A549 treated with CpdA at 1 μM for 4 hours (cell line): ENCODE measurements at places on chromosomes 1 and 21. TPM values are rescaled to one million over a fixed set of nuclear protein-coding genes. Genes with fewer than 3 reads are reported as not detected.

Gene GABPB2
- total RNA-seq, result 2.1 to 3.9 TPM (median 3.8 TPM) in 5 replicates

Gene KRTAP21-2
- not detected in 5 replicates for total RNA-seq

Gene ADAMTS5
- total RNA-seq, result not detected in 5 replicates

Gene LORICRIN
- not detected in 5 replicates for total RNA-seq

Gene SLC2A5
- 0.05 to 0.26 TPM (median 0.13 TPM) in 5 replicates for total RNA-seq

Gene OPTC
- total RNA-seq, result not detected in 5 replicates

Gene TIAM1
- 0.39 to 0.66 TPM (median 0.49 TPM) in 5 replicates for total RNA-seq

Gene NUDT4B
- total RNA-seq, result 0.22 to 1.0 TPM (median 0.85 TPM) in 3 of 5 replicates, not detected in the others

Gene XCL2
- not detected in 5 replicates for total RNA-seq

Gene ANGPTL3
- not detected in 5 replicates for total RNA-seq

Gene SMCP
- not detected in 5 replicates for total RNA-seq

Gene SPATA45
- total RNA-seq, result 0.17 TPM in 1 of 5 replicates, not detected in the others

Gene SPRR4
- total RNA-seq, result not detected in 5 replicates

Gene STMN1
- 183 to 215 TPM (median 203 TPM) in 5 replicates for total RNA-seq

Gene HPDL
- total RNA-seq, result 3.6 to 5.3 TPM (median 3.9 TPM) in 5 replicates

Gene CASQ2
- total RNA-seq, result not detected in 5 replicates

Gene FAM131C
- 10.7 to 19.4 TPM (median 16.5 TPM) in 5 replicates for total RNA-seq

Gene MYOM3
- 5.5 to 7.5 TPM (median 6.2 TPM) in 5 replicates for total RNA-seq

Gene CFHR4
- not detected in 5 replicates for total RNA-seq

Gene OR6K6
- total RNA-seq, result not detected in 5 replicates

Gene CBS
- 10.8 to 11.9 TPM (median 11.7 TPM) in 5 replicates for total RNA-seq

Gene TNFAIP8L2
- not detected in 5 replicates for total RNA-seq

Gene TNFRSF9
- 2.7 to 4.8 TPM (median 3.4 TPM) in 5 replicates for total RNA-seq

Gene OR2T29
- total RNA-seq, result not detected in 5 replicates

Gene CLIC4
- total RNA-seq, result 32.6 to 40.3 TPM (median 35.1 TPM) in 5 replicates

Gene LHX4
- 0.42 to 0.48 TPM (median 0.45 TPM) in 5 replicates for total RNA-seq

Gene UBXN11
- 13.0 to 16.9 TPM (median 16.7 TPM) in 5 replicates for total RNA-seq

Gene OR10J1
- total RNA-seq, result not detected in 5 replicates

Gene NKAIN1
- total RNA-seq, result 0.98 to 1.7 TPM (median 1.5 TPM) in 5 replicates

Gene SIM2
- total RNA-seq, result 10.6 to 13.9 TPM (median 12.8 TPM) in 5 replicates

Gene ASTN1
- not detected in 5 replicates for total RNA-seq

Gene PRMT6
- total RNA-seq, result not detected in 5 replicates

Gene BRDT
- total RNA-seq, result not detected in 5 replicates

Gene S100A8
- total RNA-seq, result not detected in 5 replicates

Gene IRF2BP2
- total RNA-seq, result 89.6 to 131 TPM (median 125 TPM) in 5 replicates

Gene F11R
- total RNA-seq, result 42.3 to 56.2 TPM (median 52.6 TPM) in 5 replicates

Gene ADORA3
- total RNA-seq, result not detected in 5 replicates

Gene GPR3
- 1.6 to 2.3 TPM (median 1.8 TPM) in 5 replicates for total RNA-seq

Gene GPR37L1
- total RNA-seq, result 0.13 to 0.20 TPM (median 0.17 TPM) in 5 replicates

Gene OLFML2B
- total RNA-seq, result 0.35 to 0.57 TPM (median 0.38 TPM) in 5 replicates

Gene KRTAP19-1
- not detected in 5 replicates for total RNA-seq

Gene REN
- not detected in 5 replicates for total RNA-seq

Gene RGS18
- not detected in 5 replicates for total RNA-seq

Gene FAM163A
- not detected in 5 replicates for total RNA-seq

Gene KRTAP7-1
- total RNA-seq, result not detected in 5 replicates

Gene CD1D
- 0.05 TPM in 1 of 5 replicates, not detected in the others for total RNA-seq

Gene ATP5PF
- total RNA-seq, result 213 to 240 TPM (median 227 TPM) in 5 replicates

Gene LCA5L
- total RNA-seq, result 0.97 to 2.6 TPM (median 1.3 TPM) in 5 replicates

Gene AMY2A
- total RNA-seq, result not detected in 5 replicates

Gene RXFP4
- not detected in 5 replicates for total RNA-seq

Gene PAPPA2
- 0.01 TPM in 1 of 5 replicates, not detected in the others for total RNA-seq

Gene LEFTY2
- total RNA-seq, result not detected in 5 replicates

Gene WDR64
- not detected in 5 replicates for total RNA-seq

Gene GIPC2
- total RNA-seq, result 0.02 to 0.04 TPM in 2 of 5 replicates, not detected in the others

Gene GUCA2A
- total RNA-seq, result 0.33 TPM in 1 of 5 replicates, not detected in the others

Gene DISP1
- 1.7 to 2.2 TPM (median 1.8 TPM) in 5 replicates for total RNA-seq

Gene RCC2
- 65.1 to 72.6 TPM (median 68.4 TPM) in 5 replicates for total RNA-seq
